ENCODE measurements at places on chromosomes 4 and X. TPM values are rescaled to one million over a fixed set of nuclear protein-coding genes. Genes with fewer than 3 reads are reported as not detected.

Gene TRAM1L1
- total RNA-seq: 21.6 TPM

Gene ASB12
- total RNA-seq: 0.63 TPM

Gene PTPN13
- 102 TPM for total RNA-seq

Gene DGAT2L6
- total RNA-seq: not detected

Gene CTAG1B
- not detected for total RNA-seq

Gene STK26
- total RNA-seq: 1.3 TPM

Gene FRAS1
- 16.0 TPM for total RNA-seq

Gene ERCC6L
- 0.94 TPM for total RNA-seq

Gene DGKK
- total RNA-seq: 0.63 TPM

Gene CFP
- 1.3 TPM for total RNA-seq

Gene FAM241A
- total RNA-seq: 6.3 TPM

Gene PCDH10
- 45.4 TPM for total RNA-seq

Gene STARD8
- 2.2 TPM for total RNA-seq

Measured in parietal lobe (tissue), 2 donors.